ENCODE measurements at places on chromosomes 2 and 18.

DNA sequence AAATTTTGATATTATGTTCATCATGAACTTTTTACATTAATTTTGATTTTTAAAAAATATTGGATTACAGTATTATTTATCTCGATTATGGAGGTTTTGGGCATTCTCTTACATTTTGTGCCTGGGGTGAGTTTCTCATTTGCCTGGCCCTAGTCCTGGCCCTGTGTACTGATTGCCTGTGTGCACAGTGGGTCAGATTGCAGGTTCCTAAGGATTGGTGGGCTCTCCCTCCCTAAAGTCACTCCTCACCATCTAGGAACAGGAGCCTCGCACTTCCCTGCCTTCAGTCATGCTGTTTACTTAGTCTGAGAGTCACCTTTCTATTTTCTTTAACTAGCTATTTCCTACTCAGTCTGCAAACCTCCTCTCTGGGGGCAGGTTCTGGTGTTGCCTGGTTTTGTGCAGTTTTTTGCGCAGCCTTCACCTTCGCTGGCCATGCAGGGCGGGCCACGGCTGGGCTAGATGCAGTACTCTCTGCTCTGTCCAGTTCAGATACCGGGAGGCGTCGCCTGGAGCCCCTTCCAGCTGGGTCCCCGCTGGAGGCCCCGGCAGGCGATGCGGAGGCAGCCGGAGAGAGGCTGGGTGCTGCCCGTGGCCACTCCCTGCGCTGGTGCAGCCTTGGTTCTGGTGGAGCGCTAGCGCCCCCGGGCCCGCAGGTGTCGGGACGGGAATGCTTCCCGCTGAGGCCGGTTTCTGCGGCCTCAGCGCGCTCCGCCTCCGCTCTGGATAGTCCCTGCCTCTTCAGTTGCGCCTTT, 23.3 kb upstream of the MC5R start:
- peak; percentile 33 for DNase-seq

GRCh38 chr18:58554404-58554803, 74.5 kb downstream of the ALPK2 start:
- DNase-seq: no peak

DNA sequence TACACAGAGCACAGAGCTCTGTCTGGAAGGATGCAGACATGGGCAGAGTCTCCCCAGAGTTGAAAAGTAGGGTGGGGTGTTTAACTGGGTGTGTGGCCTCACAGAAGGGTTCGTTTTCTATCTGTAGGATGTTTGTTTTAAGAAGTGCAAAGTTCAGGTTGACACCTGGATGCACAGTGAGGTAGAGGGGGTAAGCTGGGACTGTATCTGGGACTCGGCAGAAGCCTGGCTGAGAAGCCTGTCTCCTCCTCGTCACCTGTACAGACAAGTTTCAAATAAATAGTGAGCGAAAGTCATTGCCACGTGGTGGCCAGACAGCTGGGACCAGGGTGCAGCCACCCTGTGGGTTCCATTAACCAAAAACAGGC, 145.9 kb downstream of the KLHL29 start:
- DNase-seq: no peak

GRCh38 chr2:169613876-169614275, 29.7 kb downstream of the PPIG start:
- DNase-seq: no peak

DNA sequence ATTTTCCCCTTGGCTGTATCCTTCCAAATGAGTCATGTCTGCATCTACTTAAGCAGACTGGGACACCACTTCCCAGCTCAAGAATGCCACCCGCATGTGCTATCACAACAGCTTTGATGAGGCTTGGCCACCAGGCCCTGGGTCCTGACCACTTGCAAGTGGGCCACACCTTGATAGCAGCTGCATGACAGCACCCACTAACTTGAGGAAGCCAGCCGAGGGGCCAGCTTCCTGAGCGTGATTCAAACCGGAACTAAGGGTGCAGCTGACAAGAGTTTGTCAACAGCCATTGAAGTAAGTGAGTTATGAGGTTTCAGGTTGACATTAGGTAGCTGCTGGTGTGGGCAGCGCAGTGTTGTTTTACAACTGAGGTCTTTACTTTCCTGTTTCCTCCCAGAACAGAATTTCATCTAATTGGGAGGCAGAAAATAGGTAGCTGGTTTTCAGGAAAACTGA, 54.4 kb downstream of the EPHA4 start:
- DNase-seq: peak; percentile 62

- no peak for DNase-seq
Measured at GRCh38 chr2:207256476-207257207, 90.9 kb upstream of the KLF7 start.

DNA sequence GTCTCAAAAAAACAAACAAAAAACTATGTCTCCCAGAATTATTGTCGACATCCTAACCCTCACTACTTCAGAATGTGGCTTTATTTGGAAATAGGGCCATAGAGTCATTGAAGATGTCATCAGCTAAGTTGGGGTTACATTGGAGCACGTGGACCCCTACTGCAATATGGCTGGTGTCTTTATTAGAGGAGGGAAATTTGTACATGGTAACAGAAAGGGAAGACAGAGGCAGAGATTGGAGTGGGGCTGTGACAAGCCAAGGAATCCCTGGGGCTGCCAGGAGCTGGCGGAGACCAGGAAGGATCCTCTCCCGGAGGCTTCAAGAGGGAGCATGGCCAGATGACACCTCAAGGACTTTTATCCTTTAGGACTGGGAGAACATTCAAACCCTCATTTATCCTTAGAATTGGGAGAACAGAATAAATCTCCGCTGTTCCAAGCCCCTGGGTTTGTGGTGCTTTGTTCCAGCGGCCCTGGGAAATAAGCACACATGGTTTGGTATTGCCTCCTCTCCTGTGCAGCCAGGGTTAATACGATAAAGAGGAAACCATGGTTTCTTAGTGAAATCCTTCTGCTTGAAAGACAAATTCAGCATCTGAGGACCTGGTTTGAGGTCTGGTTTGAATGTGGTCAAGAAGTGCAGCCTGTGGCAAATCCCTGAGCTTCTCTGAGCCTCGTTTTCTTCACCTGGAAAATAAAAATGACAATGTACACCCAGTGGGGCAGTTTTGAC, 184.7 kb downstream of the MYCN start:
- no peak for DNase-seq

DNA sequence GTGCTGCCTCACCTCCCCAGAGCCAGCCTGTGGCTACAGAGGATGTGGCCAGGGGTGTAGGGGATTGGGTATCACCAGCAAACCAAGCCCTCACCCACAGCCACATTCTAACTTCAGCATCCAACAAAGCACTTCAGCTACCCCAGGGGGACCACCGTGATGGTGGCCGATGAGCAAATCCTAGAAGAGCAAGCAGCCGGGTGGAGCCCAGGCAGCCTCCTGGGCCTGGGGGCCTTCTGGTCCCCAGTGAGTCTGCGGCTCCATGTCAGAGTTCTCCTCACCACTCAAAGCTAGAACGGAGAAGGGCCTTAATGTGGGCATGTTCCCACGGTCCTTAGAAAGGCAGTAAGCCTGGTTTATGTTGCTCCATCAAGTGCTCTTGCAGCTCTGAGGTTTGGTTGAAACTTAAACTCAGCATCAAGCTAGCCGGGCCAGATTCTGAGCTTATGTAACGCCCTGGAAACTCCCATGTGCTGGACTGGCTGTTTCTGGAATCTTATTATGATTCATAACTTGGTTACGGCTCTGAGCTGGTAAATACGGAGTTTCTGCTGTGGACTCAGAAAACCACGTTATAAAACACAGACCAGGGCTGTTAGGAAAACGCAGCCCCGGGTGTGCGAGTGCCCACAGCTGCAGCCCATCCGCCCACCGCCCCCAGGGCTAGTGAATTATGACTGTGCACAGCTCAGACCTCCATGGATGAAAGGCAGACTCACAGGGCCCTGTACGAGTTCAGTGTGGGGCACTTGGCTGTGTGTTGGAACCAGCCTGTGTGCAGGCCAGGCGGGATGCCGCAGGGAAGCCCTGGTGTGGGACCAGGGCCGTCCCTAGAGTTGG, 99.8 kb downstream of the SEPTIN10 start:
- no peak for DNase-seq

DNA sequence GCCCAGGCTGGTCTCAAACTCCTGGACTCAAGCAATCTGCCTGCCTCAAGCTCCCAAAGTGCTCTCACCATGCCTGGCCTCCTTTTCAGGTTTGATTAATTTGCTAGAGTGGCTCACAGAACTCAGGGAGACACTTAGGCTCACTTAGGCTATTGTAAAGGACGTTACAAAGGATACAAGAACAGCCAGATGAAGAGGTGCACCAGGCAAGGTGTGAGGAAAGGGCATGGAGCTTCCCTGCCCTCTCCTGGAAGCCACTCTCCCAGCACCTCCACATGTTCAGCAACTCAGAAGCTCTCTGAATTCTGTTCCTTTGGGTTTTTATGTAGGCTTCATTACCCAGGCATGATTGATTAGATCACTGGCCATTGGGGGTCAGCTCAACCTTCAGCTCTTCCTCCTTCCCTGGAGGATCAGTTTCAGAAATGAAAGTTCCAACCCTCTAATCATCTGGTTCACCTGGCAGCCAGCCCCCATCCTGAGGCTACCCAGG, 78.7 kb upstream of the RGPD5 start:
- no peak for DNase-seq

DNA sequence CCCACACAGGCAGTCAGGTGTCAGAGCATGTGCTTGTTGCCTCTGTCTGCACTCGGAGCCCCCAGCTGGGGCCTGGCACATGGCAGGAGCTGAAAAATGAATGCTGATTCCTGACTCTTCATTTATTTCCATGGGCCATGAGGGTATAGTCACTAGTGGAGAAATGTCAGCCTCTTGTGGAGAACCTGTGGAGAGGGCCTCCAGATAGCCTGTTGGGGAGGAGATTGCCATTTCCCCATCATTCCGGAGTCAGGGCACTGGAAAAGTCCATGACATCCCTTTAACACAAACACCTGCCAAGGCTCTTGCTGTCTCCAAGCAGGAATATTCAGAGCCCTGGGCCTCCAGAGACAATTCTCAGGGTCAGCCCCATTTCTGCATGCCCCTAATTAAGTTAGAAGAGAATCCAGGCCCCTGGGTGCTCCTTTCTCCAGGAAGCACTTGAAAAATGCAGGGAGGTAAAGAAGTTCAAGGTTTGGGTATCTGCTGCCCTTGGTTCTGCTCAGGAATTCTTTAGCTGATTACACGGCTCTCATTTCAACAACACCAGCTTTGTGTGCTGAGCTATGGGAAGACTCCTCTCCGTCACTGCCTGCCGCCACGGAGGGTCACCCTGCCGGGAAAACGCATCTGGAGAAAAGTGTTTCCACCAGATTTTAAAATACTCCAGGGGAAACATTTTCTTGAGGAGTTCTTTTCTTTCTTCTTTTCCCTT, 311.3 kb downstream of the MYCN start:
- no peak for DNase-seq

GRCh38 chr18:7452331-7452730, 114.8 kb upstream of the PTPRM start:
- DNase-seq: no peak

DNA sequence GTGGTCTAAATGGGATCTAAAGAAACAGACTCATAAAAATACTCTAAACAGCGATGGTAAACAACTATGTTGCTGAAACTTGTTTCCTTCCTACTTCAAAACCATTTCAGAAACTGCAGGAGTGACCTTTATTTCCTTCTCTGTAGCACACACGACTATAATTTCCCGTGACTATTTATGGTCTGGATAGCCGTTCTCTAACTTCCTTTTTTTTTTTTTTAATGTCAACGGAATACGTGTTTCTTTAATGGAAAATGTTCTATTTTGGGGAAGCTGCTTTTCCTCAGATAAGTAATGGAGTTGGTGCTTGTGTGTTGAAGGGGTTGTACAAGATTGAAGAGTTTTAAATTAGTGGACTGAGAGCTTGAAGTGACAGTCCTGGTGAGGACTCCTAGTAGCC, 224.1 kb downstream of the PHLPP1 start:
- DNase-seq: no peak

DNA sequence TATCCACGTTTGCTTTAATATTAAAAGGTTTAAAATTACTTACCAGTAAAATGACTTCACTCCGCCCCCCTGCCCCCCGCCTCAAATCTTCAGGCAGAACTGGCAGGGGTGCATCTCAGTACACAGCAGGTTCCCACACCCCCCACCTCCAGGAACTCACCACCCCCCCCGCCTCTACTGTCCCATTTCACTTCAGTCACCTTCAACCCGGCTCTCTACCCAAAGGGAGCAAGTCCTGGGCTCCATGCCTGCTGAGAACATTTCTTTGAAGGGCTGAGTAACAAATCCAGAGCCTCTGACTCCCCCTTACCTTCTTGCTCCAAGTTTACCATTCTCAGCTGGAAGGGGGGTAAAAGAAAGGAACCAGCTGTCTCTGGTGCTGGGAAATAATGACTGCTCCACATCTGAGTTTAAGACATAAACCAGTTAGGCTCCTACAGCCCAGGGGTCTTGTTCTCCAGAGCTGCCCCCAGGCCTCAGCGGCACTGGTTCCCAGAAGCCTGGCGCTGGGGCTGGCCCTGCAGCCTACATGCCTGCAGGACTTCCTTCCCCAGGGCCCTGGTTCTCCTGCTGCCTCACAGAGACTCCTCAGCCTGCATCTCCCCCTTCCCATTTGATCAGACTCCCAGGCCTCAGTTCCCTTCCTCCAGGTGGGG, 42.8 kb downstream of the DNMT3A start:
- DNase-seq: no peak

GRCh38 chr2:200252265-200253067, 54.0 kb upstream of the SPATS2L start:
- no peak for DNase-seq

DNA sequence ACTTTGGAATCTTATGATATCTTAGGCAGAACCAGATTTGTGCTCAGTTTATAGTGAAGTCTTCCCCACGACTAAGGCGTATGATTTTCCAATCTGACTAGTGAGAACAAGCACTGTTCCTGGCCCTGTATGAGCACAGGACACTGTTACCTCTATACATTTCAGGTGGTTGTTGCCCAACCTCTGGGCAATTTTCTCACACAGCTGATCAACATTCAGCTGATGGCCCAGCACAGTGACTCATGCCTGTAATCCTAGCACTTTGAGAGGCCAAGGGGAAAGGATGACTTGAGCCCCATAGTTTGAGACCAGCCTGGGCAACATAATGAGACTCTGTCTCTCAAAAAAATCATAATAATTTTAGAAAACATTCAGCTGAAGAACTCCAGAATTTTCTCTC, 119.5 kb downstream of the ASXL3 start:
- no peak for DNase-seq

- no peak for DNase-seq
Measured at GRCh38 chr2:230627806-230628724, 84.6 kb upstream of the CAB39 start.

- peak; percentile 32 for DNase-seq
Measured at GRCh38 chr2:74414881-74415761, 6.3 kb downstream of the C2orf81 start.

GRCh38 chr2:166892397-166892796, 4.1 kb downstream of the XIRP2 start:
- DNase-seq: no peak

DNA sequence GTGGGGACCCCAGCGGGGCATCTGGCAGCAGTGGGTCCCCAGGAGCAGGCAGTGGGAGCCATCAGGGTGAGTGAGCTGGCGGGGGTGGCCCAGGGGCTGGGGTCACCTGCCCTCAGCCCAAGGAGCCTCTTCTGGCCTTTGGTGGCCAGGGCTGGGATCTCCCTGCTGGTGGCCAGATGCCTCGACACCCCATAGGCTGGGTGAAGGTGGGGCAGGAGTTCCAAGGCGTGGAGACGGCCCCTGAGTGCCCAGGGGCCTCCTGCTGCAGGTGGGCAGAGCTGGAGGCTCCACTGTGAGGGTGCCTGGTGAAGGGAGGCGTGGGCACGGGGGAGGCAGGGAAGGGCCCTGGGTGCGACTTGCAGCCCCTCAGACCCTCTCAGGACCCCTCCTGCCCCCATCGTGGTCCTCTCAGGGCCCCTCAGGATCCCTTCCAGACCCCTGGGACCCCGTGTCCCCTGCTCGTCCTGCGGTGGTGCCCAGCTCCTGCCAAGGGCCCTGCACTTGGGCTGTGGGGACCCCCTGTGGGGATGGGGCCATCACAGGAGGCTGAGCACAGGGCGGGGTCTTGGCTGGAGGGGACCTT, 5.0 kb upstream of the GPR35 start:
- no peak for DNase-seq

Measured in stimulated activated CD4-positive, alpha-beta T cell treated with anti-CD3 and anti-CD28 coated beads, Interleukin-2, amount 100 ng/mL, for 24 hours (primary cell).